ENCODE measurements at places on chromosomes 16 and 17.

DNA sequence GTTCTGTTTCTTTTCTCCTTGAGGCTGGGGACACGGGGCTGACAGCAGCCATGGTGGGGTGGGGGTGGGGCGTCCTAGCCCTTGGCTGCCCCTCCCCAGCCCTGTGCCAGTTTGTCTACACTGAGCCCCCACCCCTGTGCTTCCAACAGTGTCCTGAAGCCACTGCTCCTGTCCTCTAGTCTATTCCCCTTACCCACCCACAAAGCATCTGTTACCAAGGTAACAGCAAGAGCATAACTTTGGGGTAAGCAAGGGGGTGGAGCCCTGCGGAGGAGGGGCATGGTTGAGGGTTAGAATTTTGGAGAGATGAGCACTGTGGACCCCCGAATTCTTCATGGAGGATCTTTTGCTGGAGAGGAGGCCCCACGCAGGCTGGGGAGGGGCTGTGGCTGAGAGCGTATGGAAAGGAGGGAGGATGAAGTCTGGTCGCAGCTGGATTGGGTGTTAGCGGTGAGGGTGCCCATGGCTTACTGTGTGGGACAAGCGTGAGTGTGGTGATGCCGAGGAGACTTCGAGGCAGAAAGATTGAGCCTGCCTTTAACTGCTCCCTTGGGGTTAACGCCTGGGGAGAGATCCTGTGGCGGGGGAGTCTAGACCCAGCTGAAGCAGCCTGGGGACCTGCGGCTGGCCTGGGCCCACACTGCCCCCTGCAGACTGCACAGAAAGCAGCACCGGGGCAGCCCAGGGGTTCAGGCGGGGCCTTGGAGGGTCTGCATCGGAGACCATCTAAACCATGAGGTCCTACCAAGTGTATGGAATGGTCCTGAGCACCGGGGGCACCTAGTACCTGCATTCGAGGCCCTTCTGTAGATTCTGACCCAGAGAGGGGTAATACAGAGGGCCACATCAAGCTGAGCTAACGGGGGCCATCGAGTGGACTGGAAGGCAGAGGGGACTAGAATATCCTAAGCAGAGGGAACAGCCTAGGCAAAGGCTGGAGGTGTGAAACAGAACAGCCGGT lies 6.1 kb upstream of the STAC2 start:
- DNase-seq, result no peak

DNA sequence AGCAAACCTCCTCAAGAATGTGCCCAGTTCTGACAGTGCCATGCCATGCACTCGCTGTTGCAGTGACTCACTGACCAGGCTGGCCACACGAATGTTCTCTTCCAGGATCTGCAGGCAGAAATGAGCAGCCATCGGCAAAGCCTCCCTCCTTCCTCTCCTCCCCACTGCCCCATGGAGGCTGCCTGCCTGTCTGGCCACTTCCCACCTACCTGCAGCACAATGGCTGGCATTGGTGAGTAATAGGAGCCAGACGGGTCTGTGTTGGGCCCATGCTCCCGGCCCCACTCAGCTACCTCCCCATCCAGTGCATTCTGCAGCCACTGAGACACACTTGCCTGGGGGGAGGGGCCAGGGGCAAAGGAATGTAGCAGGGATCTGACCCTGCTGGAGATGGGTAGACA lies 2.8 kb upstream of the MATCAP1 start:
- no peak for DNase-seq

DNA sequence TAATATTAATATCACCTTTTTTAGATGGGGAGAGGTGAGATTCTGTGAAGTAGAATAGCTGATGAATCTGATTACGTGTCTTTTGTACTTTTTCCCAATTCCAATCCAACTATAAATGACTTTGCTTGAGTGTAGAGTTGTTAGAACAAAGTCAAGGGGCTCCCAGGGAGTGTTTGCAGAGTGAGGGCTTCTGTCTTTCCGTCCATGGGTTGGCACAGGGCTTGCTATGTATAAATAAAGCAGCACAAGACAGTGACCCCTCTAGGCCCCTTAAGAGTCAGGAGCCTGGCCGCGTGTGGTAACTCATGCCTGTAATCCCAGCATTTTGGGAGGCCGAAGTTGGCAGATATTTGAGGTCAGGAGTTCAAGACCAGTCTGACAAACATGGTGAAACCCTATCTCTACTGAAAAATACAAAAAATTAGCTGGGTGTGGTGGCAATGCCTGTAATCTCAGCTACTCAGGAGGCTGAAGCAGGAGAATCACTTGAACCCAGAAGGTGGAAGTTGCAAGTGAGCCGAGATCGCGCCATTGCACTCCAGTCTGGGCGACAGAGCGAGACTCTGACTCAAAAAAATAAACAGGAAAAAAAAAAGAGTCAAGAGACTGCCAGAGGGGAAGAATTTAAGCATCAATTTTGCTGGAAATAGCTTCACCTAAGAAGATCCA lies 127.9 kb upstream of the HS3ST3A1 start:
- DNase-seq, result no peak

DNA sequence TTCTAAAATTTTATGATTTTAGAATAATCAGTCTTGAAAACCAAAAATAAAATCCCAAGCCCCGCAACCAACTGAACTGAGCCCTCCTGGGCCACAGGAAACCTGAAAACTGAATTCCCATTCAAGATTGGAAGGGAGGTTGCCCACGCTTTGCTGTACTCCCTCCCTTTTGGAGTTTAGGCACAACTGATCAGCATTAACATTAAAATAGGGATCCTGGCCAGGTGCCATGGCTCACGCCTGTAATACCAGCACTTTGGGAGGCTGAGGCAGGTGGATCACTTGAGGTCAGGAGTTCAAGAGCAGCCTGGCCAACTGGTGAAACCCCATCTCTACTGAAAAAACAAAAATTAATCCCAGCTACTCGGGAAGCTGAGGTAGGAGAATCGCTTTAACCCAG lies 52.7 kb upstream of the NETO2 start:
- no peak for DNase-seq

- no peak for DNase-seq
Measured at GRCh38 chr17:30130121-30130520, 13.5 kb downstream of the NSRP1 start.

DNA sequence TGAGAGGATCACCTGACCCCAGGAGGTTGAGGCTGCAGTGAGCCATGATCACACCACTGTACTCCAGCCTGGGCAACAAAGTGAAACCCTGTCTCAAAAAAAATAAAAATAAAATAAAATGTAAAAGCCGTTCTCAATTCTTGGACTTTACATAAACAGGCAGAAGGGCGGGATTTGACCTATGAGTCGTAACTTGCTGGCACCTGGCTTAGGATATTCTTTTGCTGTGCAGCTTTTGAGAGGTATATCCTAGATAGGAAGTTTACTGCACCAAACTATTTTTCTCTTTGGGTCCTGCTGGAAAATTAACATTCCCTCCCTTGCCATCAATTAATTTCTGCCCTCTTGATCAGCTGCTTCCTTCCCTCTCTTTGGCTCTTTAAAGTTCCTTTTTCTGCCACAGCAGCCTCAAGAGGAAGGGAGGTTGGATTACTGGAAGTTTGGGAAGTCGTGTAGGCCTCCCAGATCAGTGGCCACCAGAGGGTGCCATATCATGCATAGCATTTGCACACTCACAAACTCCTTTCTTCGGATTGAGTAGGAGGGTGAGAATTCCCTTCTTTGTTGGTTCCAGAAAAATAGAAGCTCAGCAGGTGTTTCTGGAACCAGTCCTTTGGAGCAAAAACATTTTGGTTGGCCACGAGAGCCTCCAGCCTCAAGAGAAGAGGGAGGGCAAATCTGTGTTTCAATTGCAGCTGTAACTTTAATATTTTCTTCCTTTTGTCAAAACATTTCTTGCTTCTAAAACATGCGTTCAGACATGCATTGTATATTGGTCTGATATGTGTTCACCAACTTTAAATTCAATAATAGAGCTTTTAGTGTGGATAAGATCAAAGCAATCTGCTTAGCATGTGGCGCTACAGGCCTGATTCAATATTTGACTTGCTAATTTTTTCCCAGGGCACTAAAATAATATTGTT lies 147.3 kb downstream of the CCDC182 start:
- DNase-seq, result peak; percentile 39

- no peak for DNase-seq
Measured at GRCh38 chr16:84532291-84532724, 27.8 kb upstream of the MEAK7 start.

DNA sequence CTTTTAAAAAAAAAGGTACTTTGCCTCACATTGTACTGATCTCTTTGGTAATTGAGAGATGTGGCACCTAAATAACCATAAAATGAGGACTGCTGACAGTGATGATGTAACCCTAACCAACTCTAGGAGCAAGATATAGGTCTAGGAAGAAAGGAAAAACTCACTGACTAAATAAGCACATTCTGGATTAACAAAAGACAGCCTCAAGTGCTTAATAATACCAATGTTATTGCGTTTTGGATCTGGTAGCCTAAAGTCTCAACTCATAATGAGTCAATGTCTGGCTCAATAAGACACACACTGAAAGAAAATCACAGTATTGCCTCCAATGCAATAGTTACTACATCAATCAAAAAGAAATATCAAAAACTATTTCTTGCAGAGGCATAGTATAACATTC lies 3.0 kb downstream of the ERN1 start:
- DNase-seq, result no peak

DNA sequence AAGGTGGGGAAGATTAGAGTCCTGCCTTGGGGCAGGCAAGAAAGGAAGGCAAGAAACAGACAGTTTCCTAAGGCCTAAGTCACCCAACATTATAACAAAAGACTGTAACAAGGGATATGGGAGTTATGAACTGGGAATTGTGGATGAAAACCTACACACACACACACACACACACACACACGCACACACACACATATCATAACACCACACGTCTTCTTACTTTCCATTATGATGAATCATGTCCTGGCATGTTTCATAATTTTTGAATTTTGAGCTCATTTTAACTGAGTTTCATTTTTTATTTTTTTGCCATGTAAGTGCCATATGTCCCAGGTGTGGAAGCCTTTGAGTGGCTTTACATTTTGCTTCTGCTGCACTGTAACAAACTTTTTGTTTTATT lies 29.9 kb downstream of the HS3ST2 start:
- no peak for DNase-seq

- DNase-seq, result no peak
Measured at GRCh38 chr17:60555786-60556185, 29.7 kb upstream of the APPBP2 start.

DNA sequence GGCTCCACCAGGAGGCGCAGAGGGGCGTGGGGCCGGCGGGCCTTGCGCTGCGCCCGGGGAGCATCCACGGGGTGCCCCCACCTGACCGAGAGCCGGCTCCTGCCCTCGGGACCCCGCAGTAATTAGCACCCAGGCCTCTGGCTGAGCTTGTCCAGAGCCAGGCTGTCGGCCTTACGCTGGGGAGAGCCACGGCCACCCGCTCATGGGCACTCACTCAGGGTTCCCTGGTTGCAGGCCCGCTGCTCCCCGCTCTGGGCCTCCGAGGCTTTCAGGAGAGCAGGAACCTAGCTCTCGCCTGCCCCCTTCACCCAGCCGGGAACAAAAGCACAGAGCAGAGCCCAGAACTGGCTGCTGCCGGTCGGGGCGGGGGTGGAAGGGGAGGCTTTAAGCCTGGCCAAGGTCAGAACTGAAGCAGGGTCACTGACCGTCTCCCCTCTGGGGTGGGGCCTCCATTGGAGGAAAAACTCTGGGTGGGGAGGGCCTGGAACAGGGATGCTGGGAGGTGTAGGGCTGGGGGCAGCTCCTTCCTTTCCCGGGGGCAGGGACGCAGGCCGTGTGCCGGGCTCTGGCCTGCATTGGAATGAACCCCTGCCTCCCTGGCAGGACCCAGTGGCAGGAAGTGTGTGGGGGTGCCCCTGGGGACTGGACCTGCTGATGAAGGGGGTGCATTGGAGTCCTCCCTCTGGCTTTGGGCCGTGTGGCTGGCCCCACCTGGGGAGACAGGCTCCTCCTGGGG lies 12.3 kb downstream of the GLIS2 start:
- peak; percentile 54 for DNase-seq

- DNase-seq, result no peak
Measured at GRCh38 chr17:82315703-82316358, 1.6 kb downstream of the CD7 start.

GRCh38 chr17:44385287-44386181 lies 3.9 kb downstream of the ITGA2B start:
- no peak for DNase-seq

- DNase-seq, result no peak
Measured at GRCh38 chr17:34177642-34178041, 77.4 kb upstream of the CCL2 start.

GRCh38 chr16:50706250-50706649 lies 12.8 kb downstream of the NOD2 start:
- DNase-seq, result no peak

GRCh38 chr16:10297341-10298006 lies 88.4 kb upstream of the ATF7IP2 start:
- DNase-seq, result peak; percentile 7

- no peak for DNase-seq
Measured at GRCh38 chr16:4384509-4384942, 12.9 kb downstream of the VASN start.

- no peak for DNase-seq
Measured at GRCh38 chr17:1590747-1591473, 28.3 kb upstream of the PITPNA start.

GRCh38 chr16:19008245-19009169 lies 24.8 kb downstream of the TMC7 start:
- DNase-seq, result no peak

GRCh38 chr16:68366062-68366461 lies 55.2 kb downstream of the PRMT7 start:
- no peak for DNase-seq

GRCh38 chr17:45929344-45929743 lies 35.0 kb downstream of the MAPT start:
- no peak for DNase-seq

DNA sequence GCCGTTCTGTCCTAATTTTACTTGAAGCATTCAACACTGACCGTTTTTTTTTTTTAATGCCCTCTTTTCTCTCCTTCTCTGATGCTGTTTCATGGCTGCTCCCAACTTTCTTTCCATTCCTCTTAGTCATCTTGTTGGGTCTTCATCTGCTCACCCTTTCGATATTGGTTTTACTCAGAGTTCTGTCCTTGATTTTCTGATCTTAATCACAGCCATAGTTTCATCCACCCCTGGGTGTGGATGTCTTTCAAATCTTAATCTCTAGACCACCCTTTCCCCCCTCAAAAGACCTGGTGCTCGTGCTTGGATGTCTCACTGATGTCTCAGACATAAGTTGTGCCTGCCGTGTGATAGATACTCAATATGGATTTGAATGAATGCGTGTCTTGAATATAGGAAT lies 22.4 kb downstream of the NDEL1 start:
- DNase-seq, result no peak

DNA sequence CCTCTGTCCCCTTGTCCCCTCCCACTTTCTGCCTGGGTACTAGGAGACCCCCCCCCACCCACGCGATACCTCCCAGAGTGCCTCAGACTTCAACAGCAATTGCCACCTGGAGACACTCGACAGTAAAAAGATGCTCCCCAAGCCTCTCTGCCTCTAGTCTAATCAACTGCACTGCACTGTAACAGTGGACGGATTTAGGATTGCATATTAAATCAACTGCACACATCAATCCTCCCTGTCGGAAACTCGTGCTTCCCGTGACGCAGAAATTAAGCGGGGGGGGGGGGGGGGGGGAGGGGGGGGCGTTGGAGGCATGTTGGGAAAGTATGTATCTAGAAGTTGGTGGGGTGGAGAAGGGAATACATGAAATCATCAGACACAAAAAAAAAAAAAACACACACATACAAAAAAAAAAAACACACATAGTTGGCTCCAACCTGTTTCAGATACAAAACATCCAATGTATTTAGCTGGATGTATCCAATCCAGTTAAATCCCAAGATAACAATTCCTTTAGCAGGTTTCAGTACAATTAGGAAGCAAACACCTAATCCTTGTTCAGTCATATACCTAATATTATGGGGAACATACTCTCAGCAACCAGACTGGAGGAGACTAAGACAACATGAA lies 29.7 kb downstream of the FAM222B start:
- no peak for DNase-seq

- no peak for DNase-seq
Measured at GRCh38 chr17:42243493-42243982, 32.7 kb downstream of the STAT5B start.

Data from amygdala (tissue), 56 donors.